Activated T-helper 1 cell treated with anti-CD3 and anti-CD28 coated beads, Interleukin-12 subunit alpha, Interleukin-12 subunit beta, Interleukin-2, Interleukin-4 antibody, amounts not matched to agents 30 ng/mL and 10 ng/mL and 1 ng/mL, durations not matched to agents 14 hours and 24 hours and 36 hours (primary cell): ENCODE measurements at places on chromosomes 16 and 17. TPM values are rescaled to one million over a fixed set of nuclear protein-coding genes. Genes with fewer than 3 reads are reported as not detected.

KRTAP4-8 gene
- not detected in 2 replicates for total RNA-seq

CDR2L gene
- 1.1 and 1.3 TPM in 2 replicates for total RNA-seq

KRTAP4-9 gene
- total RNA-seq, result not detected in 2 replicates

ABCA8 gene
- not detected in 2 replicates for total RNA-seq

TPSB2 gene
- total RNA-seq, result not detected in 2 replicates

ABCC3 gene
- not detected in 2 replicates for total RNA-seq

CHRNE gene
- total RNA-seq, result 0.52 and 0.61 TPM in 2 replicates

ZNHIT3 gene
- 46.2 and 50.5 TPM in 2 replicates for total RNA-seq

NOG gene
- total RNA-seq, result not detected in 2 replicates

DNA sequence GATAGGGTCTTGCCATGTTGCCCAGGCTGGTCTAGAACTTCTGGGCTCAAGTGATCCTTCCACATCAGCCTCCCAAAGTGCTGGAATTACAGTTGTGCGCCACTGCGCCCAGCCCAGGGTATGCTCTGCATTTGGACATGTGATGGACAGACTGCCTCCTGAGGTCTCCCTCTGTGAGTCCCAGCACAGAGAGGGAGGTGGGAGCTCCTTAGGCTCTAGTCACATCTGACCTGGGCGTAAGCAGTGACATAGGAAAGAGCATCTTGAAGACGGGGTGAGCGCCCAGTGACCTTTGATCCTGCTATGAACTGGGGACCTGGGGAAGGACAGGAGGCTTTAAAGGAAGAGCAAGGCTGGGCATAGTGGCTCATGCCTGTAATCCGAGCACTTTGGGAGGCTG lies 2.2 kb upstream of the GFAP start:
- DNase-seq, result no peak
- H3K4me1 ChIP-seq, result peaks cover 10% of the 10 kb centered on the region
- no peak overlapping the region for H3K4me3 ChIP-seq

DNA sequence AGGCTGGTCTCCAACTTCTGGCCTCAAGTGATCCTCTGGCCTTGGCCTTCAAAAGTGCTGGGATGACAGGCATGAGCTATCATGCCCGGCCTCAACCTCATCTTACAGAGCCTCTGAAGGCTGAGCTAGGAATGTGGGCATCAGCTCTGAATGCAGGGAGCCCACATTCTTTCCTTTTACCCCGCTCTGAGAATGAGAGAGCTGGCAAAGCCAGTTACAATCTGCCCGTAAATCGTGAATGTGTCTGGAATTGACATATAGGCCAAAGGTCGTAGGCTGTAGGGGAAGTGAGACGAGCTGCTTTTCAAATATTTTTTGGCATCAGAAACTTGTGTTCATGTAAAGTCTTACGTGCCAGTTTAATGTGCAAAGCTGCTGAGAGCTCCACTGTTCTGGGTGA lies 4.5 kb downstream of the TMEM238L start:
- no peak overlapping the region for H3K4me3 ChIP-seq
- DNase-seq, result no peak
- no peak overlapping the region for H3K27ac ChIP-seq
- no peaks in the 10 kb centered on the region for H3K36me3 ChIP-seq
- H3K27me3 ChIP-seq, result peaks cover 2% of the 10 kb centered on the region
- H3K4me1 ChIP-seq, result no peaks in the 10 kb centered on the region

DNA sequence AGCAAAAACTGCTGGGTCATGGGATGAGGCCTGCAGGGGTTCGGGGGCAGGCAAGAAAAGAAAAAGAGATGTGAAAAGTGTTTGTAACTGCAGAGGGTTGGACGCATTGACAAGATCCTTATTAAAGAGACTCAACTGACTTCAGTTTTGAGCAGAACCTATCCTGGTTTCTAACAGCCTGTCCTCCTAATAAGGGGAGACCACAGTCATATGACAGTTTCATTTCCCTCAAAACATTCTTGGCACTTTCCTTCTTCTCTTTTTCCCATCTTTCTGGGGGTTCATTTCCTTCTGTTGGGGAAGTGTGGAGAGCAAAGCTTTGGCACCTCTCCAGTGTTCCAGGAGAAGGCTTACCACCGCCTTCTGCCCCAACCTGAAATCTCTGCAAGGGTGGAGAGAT lies 118.5 kb downstream of the MAF start:
- no peak overlapping the region for H3K4me3 ChIP-seq
- peaks cover 8% of the 10 kb centered on the region for H3K27me3 ChIP-seq
- H3K4me1 ChIP-seq, result no peaks in the 10 kb centered on the region
- H3K27ac ChIP-seq, result no peak overlapping the region
- no peak for DNase-seq

DNA sequence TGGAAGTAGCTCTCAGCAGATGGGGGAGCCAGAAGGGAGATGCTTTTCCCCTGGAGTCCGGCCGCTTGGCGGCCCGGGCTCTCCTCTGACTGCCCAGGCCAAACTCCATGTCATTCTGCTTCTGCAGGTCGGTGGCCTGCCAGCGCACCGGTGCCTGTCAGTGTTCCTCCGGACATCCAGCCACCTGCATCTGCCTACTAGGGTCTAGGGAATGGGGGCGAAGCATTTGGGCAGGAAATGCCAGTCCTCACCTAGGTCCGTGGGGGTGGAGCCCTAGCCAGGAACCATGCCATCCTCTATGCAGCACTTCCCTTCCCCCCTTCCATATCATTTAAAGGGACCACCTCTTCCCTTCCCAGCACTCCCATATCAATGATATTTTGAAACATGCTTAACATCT lies 34.2 kb downstream of the GJC1 start:
- H3K4me3 ChIP-seq, result no peak overlapping the region
- H3K27ac ChIP-seq, result no peak overlapping the region
- no peaks in the 10 kb centered on the region for H3K36me3 ChIP-seq
- no peak for DNase-seq

- H3K27ac ChIP-seq, result peak within 1 kb of the TSS; percentile 90
- H3K36me3 ChIP-seq, result peaks cover 14% of the 10 kb centered on the region
- peaks cover 13% of the 10 kb centered on the region for H3K4me1 ChIP-seq
- no peaks in the 10 kb centered on the region for H3K27me3 ChIP-seq
- DNase-seq, result peak; percentile 80
Observed at GRCh38 chr17:30291543-30292285, at the start of gene BLMH. Gene BLMH (minus strand): TSS chr17:30291944. CDS start chr17:30291819, 125 bp downstream.

DNA sequence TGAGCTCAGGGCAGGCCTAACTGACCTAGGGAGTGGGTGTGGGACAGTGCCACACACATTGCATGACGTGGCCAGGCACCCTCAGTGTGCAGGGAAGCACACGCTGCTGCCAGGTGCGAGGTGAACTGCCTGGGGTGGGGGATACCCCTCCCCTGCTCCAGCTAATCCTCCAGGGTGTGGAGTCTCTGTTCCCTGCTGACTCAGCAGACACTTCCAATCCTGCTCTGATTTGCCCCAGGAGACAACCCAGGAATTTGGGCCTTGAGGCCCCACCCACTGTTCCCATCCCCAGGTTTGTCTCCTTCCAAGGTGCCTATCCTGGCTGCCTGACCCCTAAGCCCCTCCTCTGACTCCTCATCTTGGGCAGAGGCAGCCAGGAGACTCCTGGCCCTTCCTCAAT lies 10.7 kb downstream of the DLX3 start:
- no peaks in the 10 kb centered on the region for H3K4me1 ChIP-seq
- no peak for DNase-seq
- no peaks in the 10 kb centered on the region for H3K36me3 ChIP-seq

GRCh38 chr17:27384261-27384701 lies 72.0 kb upstream of the KSR1 start:
- H3K27me3 ChIP-seq, result peaks cover 23% of the 10 kb centered on the region
- no peak overlapping the region for H3K4me3 ChIP-seq
- H3K4me1 ChIP-seq, result peaks cover 7% of the 10 kb centered on the region
- DNase-seq, result no peak
- no peak overlapping the region for H3K27ac ChIP-seq

DNA sequence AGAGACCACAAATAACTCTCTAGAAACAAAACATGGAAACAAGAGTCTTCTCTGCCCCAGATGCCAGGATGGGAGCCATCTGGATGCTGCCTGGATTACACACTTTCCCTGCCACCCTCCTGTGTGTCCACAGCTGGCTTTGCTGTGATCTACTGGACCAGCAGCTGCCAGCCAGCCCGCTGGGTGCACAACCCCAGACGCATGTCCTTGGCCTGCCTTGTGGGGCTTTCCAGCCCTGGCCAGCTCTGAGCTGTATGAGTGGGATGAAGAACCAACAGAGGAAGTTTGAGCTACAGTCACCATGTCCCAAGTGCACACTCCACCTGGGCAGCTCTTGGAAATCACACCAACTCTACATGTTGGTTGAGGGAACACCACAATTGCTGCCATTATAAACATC lies 57.0 kb upstream of the TNRC6C start:
- H3K4me3 ChIP-seq, result no peak overlapping the region
- no peak for DNase-seq
- no peaks in the 10 kb centered on the region for H3K4me1 ChIP-seq
- H3K36me3 ChIP-seq, result no peaks in the 10 kb centered on the region
- H3K27me3 ChIP-seq, result peaks cover 26% of the 10 kb centered on the region

DNA sequence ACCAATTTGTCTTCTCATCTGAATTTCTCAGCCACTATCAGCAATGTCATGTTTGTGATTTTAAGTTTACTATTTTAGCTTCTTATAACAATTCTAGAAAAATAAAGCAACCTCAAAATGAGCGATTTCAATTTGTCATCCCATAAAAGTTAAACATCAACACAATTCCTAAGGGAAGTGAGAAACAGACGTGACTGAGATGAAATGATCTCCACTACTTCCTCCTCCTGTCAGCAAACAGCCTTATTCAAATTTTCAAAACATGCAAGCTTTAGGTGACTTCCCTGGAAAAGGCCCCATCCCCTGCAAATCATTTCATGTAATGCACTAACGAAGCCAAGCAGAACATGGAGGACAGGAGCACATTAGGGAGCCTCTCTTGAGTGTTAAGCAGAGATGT lies 64.9 kb downstream of the ZNF652 start:
- H3K4me3 ChIP-seq, result no peak overlapping the region
- no peak for DNase-seq
- H3K4me1 ChIP-seq, result no peaks in the 10 kb centered on the region
- no peaks in the 10 kb centered on the region for H3K27me3 ChIP-seq
- H3K27ac ChIP-seq, result no peak overlapping the region
- peaks cover 20% of the 10 kb centered on the region for H3K36me3 ChIP-seq

GRCh38 chr16:70697594-70698170 lies 11.8 kb upstream of the MTSS2 start:
- no peak overlapping the region for H3K4me3 ChIP-seq
- H3K36me3 ChIP-seq, result peaks cover 2% of the 10 kb centered on the region
- H3K27me3 ChIP-seq, result no peaks in the 10 kb centered on the region
- DNase-seq, result no peak

- no peaks in the 10 kb centered on the region for H3K36me3 ChIP-seq
- H3K4me1 ChIP-seq, result no peaks in the 10 kb centered on the region
- no peak for DNase-seq
Observed at GRCh38 chr16:58843675-58844074, 109.6 kb upstream of the GOT2 start.

- DNase-seq, result peak; percentile 1
- peaks cover 76% of the 10 kb centered on the region for H3K27me3 ChIP-seq
- no peak within 1 kb of the TSS for H3K4me3 ChIP-seq
- no peak within 1 kb of the TSS for H3K27ac ChIP-seq
- H3K36me3 ChIP-seq, result no peaks in the 10 kb centered on the region
Observed at GRCh38 chr17:49132699-49133364, at the start of gene B4GALNT2. Gene B4GALNT2 (plus strand): TSS chr17:49132769. CDS start chr17:49132793, 24 bp downstream.

- H3K27me3 ChIP-seq, result no peaks in the 10 kb centered on the region
- H3K4me1 ChIP-seq, result no peaks in the 10 kb centered on the region
- no peak for DNase-seq
- H3K27ac ChIP-seq, result no peak overlapping the region
- no peak overlapping the region for H3K4me3 ChIP-seq
- H3K36me3 ChIP-seq, result no peaks in the 10 kb centered on the region
Observed at GRCh38 chr16:46986438-46986837, 13.0 kb upstream of the DNAJA2 start.

DNA sequence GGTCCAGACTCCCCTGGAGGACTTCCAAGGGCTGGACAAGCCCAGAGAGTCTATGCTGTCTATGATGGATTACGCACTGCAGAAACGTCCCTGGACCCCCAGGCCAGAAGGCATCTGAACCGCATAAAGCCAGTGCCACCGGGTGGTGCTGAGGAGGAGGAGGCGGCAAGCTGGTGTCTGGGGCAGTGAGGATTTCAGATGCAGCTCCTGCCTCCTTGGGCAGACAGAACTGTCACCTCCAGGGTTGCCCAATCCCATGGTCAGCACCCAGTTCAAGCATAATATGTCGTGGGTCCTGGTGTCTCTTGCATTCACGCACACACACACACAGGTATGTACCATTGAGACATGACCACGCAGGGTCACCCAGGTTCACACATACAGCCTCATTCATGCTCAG lies 25.6 kb downstream of the RAP1GAP2 start:
- peaks cover under 1% of the 10 kb centered on the region for H3K4me1 ChIP-seq
- H3K36me3 ChIP-seq, result no peaks in the 10 kb centered on the region
- DNase-seq, result no peak
- no peak overlapping the region for H3K27ac ChIP-seq

DNA sequence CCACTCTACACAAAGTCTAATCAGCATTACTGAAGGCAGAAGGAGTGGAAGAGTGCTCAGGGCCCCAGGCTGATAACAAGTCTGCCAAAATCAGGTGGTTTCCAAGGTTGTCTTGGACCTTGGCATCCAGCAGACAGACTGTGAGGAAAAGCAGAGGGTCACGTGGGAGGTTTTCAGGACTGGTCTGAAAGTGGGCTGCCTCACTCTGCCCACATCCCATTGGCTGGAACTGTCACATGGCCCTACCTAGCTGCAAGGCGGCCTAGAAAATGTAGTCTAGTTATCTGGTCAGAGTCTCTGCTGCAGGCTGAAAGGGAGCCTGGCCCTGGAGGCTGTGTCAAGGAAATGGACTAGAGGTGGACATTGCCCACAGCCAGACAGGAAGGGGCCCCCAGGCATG lies 310.7 kb upstream of the ASIC2 start:
- H3K4me1 ChIP-seq, result no peaks in the 10 kb centered on the region
- no peaks in the 10 kb centered on the region for H3K27me3 ChIP-seq
- no peak overlapping the region for H3K27ac ChIP-seq
- H3K36me3 ChIP-seq, result no peaks in the 10 kb centered on the region

- peak; percentile 68 for DNase-seq
- H3K4me3 ChIP-seq, result peak overlapping the region; percentile 21
- peaks cover 61% of the 10 kb centered on the region for H3K27me3 ChIP-seq
Observed at GRCh38 chr17:21513012-21513570, 136.9 kb downstream of the KCNJ12 start.

DNA sequence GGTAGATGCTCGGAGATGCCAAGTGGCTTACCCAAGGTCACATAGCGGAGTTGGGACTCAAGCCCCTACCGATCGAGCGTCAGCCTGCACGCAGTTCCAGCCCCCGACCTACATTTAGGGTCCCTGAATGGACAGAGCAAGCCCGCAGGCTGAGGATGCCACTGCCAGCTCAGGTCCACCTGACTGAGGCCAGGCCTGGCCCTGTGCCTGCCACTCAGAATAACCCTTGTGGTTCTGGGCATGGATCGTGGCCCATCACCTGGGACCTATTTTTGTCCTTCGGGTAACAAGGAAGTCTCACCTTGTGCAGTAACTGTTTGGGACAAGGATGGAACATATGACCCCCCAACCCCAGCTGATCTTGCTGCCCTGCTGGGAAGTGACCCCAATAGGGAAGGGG lies 17.1 kb downstream of the CDH16 start:
- H3K27ac ChIP-seq, result no peak overlapping the region
- H3K27me3 ChIP-seq, result peaks cover 2% of the 10 kb centered on the region
- peaks cover 1% of the 10 kb centered on the region for H3K36me3 ChIP-seq
